GM12878 (cell line): ENCODE measurements at places on chromosomes 7 and 10.

- no peak for DNase-seq
These were observed 354.6 kb downstream of the SDK1 start for GRCh38 chr7:3655635-3656034.

GRCh38 chr7:113283861-113284260 is 165.5 kb upstream of the SMIM30 start:
- DNase-seq: no peak

DNA sequence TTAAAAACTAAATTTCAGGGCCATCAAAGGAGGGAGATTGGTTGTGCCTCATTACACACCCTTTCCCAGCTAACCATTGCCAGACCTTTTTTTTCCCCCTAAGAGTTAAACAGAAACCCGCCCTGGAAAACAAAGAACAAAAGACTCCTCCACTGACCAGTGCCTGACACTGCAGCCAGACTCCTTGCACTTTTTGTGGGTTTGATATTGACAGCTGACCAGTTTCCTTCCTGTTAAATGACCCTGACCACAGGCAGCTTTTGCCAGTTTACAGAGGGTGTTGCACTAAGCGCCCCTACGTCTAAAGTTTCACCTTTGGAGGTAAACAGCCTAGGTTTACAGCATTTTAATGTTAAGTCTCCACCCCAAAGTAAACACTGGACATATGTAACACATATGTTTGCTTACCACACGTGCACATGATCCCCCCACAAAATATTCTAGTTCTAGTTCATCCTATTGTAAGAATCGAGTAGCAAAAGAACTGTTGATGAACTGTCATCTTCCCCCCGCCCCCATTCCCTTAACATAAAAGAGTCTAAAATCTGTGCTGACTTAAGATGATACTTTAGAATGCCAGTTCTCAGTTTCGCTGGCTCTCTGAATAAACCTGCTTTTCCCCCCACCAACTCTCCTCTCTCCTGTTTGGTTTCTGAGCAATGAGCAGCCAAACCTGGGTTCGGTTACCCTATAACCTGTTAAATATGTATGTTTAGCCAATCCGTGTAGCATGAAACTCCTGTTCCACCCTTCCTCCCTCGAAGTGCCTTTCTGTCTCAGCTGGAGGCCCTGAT is 38.0 kb downstream of the FOXI2 start:
- DNase-seq: no peak

GRCh38 chr10:17348501-17349349 is 105.7 kb downstream of the ST8SIA6 start:
- no peak for DNase-seq

DNA sequence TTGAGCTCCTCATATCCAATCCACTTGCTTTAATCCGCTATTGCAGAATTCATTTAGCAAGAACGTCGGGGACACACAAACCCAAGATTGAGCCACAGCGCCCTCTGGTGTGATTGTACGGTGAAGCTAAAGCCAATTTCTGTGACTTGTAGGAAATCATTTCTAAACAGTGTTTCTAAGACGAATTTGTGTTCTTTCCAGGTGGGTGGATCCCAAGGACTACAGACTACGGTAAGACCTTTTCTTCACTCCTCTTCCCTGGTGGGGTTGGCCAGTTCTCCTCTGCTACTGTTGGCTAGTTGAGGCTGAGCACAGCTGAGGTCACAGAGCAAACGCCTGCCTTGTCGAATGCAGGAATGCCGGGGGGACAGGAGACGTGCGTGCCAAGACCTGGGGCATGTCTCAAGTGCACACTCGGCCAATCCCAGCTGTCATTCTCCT is 5.2 kb downstream of the DMBT1 start:
- DNase-seq: peak; percentile 1

GRCh38 chr7:47505312-47506007 is 76.5 kb downstream of the TNS3 start:
- no peak for DNase-seq

DNA sequence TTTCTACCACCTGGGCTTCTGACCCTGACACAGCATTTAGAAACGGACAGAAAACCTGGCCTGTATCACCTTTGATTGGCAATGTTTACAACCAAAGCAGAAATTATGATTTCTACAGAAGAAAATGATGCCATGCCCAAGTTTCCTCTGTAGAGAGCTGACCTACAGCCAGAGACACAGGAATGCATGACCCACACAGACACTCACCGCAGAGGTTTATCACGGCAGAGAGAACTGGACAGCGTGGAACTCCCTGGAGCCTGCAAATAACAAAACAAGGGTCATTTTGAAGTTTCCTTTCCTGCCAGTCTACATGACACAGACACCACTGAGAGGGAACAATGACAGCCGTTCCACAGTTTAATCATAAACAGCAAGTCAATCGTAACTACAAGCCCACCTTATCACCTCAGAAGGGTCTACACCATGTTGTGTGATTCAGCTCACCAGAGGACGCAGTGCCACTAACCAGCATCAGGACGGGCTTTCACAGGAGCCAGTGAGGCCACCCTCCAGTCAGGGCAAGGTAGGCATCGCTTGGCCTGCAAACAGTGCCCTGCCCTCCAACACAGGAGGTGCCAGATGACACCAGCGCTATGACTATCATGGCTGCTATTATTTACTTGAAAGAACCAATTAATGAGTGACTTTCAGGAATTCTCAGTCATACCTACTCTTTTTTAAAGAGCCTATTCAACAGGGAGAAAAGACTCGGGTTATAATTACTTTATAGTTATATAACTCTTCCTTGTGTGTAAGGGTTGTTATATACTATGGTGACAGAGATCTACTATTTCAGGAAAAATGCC is 139.9 kb downstream of the TNS3 start:
- DNase-seq: no peak

- no peak for DNase-seq
These were observed 61.6 kb downstream of the ADCYAP1R1 start for GRCh38 chr7:31113660-31114059.

- no peak for DNase-seq
These were observed 57.1 kb downstream of the AFAP1L2 start for GRCh38 chr10:114347241-114347640.

GRCh38 chr7:41592236-41592635 is 110.7 kb downstream of the INHBA start:
- no peak for DNase-seq

DNA sequence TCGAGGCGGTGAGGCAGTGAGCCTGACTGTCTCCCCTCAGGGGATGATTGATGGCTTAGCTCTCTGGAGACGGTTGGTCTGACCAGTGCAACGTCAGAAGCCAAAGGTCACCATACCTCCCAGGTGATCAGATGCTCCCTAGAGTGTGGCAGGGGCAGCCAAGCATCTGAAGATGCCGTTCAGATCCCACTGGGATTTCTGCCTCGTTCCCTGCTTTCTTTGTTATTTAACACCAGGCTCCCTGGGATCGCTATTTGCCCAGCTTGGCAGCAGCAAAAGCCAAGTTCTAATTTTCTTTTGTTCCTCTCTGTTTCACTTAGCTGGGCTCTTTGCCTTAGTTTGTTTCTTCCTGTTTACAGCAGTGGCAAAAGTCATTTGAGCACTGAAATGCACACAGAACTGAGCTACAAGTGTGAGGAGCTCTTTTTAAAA is 53.5 kb upstream of the SVIL start:
- DNase-seq: no peak

DNA sequence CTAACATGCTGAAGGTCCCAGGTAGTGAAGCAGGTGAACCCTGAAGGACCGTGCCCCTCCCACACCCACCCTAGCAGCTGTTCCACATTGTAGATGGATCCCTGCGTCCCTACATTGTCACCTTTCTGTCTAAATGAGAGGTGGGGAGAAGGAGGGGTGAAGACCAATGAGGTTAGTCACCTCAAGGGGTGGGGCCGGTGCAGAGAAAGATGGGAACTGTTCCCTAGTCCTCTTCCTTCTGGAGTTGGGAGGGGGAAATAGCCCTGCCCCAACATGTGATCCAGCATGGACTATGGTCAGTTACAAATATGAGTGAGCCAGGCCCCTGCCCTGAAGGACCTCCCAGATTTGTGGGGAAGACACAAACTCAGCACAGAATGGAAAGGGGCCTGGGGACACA is 124.5 kb downstream of the LHPP start:
- no peak for DNase-seq

- no peak for DNase-seq
These were observed 147.8 kb downstream of the ADAM12 start for GRCh38 chr10:126240483-126240882.

- DNase-seq: no peak
These were observed 16.2 kb upstream of the TES start for GRCh38 chr7:116194115-116194514.

- DNase-seq: no peak
These were observed 285.2 kb downstream of the CACNA2D1 start for GRCh38 chr7:82158327-82158726.

DNA sequence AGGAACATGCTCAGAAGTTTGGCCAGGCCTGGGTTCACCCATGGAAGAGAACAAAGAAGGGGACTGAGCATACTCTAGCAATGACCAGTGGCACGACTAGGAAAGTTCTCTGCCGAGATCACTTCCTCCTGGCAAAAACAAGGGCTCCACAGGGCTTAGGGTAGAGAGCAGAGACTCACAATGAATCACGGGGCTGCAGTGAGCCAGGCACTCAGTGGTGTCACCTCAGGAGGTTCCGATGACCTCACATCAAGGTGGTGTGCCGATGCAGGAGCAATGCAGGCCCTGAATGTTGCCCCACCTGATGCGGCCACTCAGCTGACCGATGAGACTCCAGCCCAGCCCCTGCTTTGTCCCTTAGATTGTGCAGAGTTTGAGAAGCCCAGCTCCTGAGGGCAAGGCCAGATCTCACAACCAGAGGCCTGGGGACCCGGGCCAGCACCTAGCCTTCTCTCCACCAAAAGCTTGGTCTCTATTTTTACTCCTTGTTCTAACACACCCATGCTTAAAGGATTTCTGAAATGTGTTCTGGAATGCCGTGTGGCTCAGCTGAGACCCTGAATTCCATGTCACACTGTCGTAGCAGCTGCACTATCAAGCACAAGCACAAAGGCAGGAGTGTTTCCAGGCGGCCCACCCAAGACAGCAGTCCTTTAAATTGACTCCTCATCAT is 60.9 kb downstream of the COBL start:
- DNase-seq: no peak

DNA sequence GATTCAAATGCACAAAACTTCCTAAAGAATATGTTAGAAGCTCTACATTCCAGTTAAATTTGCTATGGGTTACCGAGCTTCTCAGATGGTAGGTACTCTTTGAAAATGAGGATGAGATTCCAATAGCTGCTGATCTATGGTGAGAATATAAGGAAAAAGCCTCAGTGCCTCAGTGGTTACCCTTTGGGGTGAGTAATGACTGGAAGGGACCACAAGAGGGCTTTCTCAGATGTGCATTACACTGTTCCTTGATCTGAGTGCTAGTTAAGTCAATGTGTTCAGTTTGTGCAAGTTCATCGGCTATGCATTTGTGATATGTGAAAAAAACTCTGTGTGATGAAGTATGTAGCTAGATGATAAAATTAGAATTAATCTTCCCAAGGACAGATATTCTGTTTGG is 3.5 kb downstream of the NRCAM start:
- DNase-seq: no peak

DNA sequence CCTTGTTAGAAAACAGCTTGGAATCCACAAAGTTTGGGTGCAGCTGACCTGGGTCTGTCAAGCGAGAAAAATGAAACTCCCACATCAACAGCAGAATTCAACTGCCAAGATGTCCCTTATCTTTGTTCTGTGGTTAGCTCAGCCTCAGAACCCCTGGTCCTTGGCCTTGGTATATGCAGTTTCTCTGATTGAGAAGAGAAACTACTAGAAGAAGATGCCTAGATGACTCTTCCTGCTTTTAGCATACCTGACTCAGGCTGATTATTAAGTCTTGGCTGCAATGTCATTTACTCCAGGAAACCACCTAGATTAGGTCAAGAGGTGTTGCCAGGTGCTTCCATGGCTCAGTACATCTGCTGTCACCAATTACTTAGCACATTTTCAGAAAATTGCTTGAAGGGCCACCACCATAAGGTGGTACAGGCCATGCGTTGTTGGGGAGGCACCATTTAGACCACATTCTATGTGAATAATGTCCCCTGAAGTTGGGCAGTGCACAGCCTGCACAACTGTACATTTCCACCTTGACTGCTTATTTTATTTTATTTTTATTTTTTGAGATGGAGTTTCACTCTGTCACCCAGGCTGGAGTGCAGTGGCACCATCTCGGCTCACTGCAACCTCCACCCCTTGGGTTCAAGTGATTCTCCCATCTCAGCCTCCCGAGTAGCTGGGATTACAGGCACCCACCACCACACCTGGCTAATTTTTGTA is 59.4 kb upstream of the ZNF438 start:
- DNase-seq: peak; percentile 84

GRCh38 chr10:113959383-113959760 is 84.3 kb upstream of the ADRB1 start:
- DNase-seq: no peak

DNA sequence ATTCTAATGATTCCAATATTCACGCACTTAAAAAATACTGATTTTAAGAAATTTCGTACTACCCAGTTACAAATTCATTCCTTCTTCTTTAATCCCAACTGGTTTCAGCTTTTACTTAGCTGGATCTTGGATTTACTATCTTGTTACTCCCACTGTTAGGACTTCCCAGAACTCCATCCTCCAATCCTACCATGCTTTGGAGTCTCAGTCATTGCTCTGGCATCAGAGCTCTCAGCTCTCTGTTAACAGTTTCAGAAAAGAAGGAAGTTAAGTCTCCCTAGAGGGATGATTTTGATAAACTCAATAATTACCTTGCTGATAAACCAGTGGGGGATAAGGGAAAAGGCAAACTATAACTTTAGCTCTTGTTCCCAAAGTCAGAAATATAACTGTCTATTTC is 9.5 kb downstream of the PPA1 start:
- no peak for DNase-seq

DNA sequence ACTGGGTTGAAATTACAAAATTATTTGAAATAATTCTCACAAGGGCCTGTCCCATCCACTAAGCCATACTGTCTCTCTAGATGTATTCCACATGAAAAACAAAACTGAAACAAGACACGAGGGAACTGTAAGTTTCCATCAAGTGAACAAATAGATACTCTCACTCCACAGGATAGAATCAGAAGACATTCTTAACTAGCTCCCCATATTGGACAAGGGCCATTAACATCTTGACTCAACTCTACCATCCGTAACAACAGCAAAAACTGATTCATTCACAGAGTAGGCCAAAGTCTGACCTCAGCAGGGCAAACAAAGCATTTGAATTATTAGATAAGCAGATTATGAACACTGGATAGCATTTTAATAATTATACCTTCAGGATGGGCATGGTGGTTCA is 29.1 kb downstream of the UBE2H start:
- DNase-seq: peak; percentile 39

DNA sequence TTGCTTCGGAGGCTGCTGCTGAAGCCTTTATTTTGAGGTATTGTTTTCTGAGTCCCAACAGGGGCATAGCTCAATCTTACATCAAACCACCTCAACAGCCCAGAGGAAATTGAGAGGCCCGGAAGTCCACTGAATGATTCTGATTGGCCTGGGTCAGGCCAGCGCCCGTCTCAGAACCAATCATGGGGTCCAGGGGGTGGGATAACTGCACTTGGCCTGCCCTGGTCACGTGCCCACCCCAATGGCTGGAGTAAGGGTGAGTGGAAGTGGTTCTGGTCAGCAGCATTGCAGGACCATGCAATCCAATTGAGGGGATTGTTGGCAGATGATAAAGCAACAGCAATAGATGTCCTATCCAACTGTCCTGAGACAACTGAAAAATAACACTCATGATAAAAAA is 190.6 kb downstream of the HERPUD2 start:
- no peak for DNase-seq
